ENCODE measurements at places on chromosomes 5 and 9.
A peak's percentile ranks its signal among the peaks of the same experiment; 100 is the strongest.

DNA sequence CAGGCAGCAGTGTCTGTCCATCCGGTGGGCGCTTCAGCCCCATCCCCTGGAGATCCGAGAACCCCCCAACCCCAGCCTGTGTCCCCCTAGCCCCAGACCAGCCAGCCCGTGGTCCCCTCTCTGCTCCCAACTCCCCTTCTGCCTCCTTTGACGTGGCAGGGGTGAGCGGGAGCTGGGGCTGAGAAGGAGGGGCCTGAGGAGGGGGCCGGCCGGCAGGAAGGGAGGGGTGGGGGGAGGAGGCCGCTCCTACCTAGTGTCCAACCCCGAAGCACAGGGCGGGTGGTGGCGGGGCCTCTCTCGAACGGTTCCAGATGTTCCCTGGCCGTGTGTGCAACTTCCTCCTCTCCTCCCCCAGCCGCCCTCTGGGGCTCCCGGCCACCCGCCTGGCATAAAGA is 31.0 kb downstream of the GOLGA2 start:
- no peak for DNase-seq

- no peak for DNase-seq
Measured at GRCh38 chr5:156971415-156971814, 8.4 kb upstream of the TIMD4 start.

GRCh38 chr5:6837519-6838110 is 124.4 kb downstream of the TENT4A start:
- DNase-seq: peak; percentile 32

- DNase-seq: no peak
Measured at GRCh38 chr5:123783421-123783820, 271.4 kb downstream of the CSNK1G3 start.

- no peak for DNase-seq
Measured at GRCh38 chr5:108266242-108266641, 115.7 kb downstream of the FBXL17 start.

GRCh38 chr5:167861129-167861927 is 430.1 kb upstream of the WWC1 start:
- no peak for DNase-seq

GRCh38 chr5:173753307-173754168 is 134.6 kb upstream of the CPEB4 start:
- DNase-seq: no peak

DNA sequence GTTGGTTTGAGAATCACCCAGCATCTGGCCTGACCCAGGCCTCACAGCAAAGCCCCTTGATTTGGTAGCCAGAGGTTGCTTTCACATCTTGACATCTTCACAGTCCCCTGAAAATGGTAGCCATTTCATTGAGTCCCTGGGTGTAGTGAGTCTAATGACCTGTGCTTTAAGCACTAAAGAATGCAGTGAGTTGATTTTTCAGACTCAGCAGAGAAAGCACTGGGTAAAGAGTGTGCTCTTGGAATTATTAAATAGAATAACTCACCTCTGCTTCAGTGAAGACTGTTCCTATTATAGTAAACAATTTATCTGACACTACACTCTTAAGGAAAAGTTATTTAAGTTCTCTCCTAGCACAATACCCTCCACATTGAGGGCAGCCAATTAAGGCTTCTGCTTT is 56.2 kb downstream of the PTCD2 start:
- DNase-seq: no peak

- DNase-seq: no peak
Measured at GRCh38 chr5:8304341-8304740, 435.4 kb downstream of the MTRR start.

DNA sequence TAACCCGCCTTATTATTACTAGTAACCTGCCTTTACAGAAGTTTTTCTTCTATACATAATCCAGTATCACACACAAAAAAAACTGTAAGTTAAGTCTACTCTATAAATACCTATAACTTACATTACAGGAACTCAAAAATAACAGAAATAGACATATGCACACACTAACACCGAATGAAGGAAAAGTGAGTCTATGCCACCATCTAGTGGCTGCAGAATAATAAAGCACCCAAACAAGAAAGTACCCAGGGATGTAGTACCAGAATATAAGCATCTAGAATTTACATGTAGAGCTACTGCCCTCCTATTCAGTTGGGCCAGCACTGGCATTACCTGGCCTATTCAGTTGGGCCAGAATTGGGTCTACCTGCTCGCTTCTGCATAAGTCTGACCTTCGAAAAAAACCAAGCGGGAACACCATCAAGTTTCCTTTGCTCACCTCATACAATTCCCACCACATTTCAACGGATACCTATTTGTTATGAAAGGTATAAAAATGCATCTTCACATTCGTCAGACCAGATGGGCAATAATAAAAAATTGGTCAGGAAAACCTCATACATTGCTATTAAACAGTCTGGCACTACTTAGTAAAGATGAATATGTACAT is 4.0 kb upstream of the NIPSNAP3A start:
- peak; percentile 51 for DNase-seq

- DNase-seq: no peak
Measured at GRCh38 chr5:76413746-76414145, 10.7 kb downstream of the IQGAP2 start.

GRCh38 chr9:104808035-104808614 is 44.2 kb downstream of the NIPSNAP3B start:
- no peak for DNase-seq

GRCh38 chr9:3241290-3241689 is 284.5 kb downstream of the RFX3 start:
- no peak for DNase-seq

- no peak for DNase-seq
Measured at GRCh38 chr5:173477345-173478040, 139.0 kb downstream of the BOD1 start.

GRCh38 chr9:84271531-84271900 is 69.0 kb downstream of the SLC28A3 start:
- no peak for DNase-seq

DNA sequence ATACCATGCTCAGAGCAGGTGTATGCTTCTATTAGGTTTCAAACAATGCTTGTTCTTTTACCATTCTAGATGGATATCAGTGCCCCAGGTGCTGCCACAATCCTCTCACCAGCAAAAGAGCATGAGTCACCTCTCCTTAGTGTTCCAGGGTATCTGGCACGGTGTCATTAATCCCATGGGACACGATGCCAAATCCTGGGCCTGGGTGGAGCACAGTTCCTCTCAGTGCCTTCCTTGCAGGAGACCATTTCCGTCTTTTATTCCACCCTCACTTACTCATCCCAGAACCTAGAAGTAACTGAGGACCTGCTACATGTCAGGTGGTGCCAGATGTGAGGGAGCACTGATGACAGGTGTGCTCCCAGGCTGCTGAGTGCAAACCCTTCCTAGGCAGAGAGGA is 1.3 kb upstream of the OR13J1 start:
- no peak for DNase-seq

GRCh38 chr9:138114501-138115245 is 237.1 kb downstream of the CACNA1B start:
- DNase-seq: peak; percentile 9

GRCh38 chr5:66343370-66344071 is 199.4 kb downstream of the SREK1 start:
- DNase-seq: no peak

DNA sequence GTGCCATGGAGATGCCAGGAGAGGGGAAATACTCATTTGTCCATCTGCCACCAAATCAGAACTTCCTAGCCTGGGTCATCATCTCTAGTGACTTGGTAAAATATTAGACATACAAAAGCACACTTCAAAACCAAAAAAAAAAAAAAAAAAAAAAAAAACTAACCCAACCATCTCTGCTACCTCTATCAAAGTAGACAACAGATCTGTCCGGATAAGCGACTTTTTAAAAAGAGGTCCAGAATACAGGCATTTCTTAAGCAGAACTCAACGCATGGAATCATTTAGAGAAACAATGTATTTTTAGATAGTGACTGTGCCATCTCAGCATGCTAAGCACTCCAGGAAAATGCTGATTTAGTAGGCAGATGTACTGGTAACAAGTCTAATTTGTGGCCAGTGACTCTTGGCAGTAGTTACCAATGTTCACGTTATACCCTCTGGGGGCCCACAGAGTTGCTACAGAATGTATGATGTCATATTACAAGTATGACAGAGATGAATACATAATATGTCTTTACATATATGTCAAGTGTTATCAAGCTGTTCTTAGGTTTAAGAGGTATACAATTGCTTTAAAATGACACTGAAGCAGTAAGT is 107.8 kb downstream of the SMIM23 start:
- no peak for DNase-seq

DNA sequence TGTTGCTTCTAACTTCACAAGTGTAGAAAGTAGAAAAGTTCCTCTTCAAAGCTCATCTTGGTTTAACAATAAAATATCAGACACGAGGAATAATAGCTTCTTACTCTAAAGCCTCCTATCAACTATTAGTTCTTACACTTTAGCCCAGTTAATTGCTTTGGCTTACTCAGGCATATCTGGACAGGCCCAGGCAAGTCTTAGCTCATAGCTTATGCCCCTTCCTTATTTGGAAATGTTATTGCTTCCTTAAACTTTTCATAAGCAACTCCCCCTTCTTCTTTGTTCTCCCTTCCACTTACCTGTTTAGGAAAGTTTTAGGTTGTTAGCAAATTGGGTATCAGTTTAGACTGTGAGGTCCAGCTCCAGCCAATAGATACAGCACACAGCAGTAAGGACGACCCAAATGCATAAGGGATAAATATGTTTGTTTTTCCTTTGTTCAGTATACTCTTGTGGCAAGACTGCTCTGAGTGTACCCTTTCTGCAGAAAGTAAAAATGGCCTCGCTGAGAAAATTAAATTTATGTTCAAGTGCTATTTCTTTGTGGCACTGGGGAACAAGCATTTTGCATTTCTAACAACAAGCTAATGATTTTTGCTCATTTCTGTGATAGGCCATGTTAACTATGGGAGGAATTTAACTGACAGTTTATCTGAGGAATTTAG is 162.1 kb downstream of the SMC2 start:
- no peak for DNase-seq

DNA sequence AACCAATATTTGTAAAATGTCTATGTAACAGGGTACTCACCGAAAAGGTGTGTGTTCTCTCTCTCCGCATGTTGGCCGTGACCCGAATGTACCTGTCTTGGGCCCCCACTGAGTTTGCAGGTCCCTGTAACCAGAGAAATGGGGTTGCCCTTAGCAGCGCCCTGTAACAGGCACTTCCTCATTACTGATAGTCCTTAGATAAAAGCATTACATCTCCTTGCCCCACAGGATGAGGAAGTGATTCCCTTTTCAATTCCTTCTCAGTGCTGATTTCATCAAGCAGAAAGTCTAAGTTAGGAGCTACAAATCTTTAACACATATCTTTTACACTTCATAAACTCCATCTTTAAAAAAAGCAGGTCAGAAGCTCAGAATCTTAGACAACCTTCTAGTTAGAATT is 15.2 kb upstream of the HMHB1 start:
- no peak for DNase-seq

GRCh38 chr5:149632311-149633251 is 51.3 kb downstream of the ARHGEF37 start:
- DNase-seq: no peak

GRCh38 chr5:127839072-127839471 is 135.9 kb downstream of the CCDC192 start:
- DNase-seq: no peak

DNA sequence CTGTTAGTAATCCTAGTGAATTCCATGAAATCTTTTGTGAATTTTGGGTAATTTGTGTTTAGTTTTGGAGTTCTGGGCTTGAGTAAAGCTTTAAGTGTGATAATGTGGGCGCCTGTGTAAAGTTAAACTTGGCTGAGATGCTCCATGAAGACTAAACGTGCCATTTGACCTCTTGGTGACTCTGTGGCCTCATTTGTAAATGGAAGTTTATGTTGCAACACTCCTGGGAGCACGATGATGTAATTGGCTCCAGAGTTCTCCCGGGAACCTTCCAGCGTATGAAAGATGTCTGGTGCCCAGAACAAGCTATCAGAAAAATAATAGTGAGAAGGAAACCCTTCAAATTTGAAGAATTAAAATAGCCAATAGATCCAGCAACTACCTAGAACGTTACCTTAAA is 981.2 kb downstream of the TLE4 start:
- DNase-seq: no peak

- peak; percentile 50 for DNase-seq
Measured at GRCh38 chr5:135944967-135945560, 9.7 kb downstream of the LECT2 start.

DNA sequence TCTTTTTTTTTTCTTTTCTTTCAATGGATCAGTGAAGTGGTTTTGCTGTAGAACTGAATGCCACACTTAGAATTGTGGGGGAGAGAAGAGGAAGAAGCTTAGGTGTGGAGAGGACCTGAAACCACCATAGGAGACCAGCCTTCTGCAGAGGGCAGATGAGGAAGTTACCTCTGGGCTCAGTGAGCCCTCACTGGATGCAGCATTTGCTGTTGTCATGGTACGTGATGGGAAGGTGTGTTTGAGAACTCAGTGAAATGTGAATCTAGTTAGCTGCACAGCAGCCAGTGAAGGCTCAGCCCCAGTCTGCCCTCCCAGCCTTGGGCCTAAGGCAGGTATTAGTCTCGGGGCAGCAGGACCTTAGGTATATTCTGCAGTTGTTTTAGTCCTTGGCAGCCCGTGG is 17.5 kb downstream of the CYFIP2 start:
- DNase-seq: no peak

- DNase-seq: no peak
Measured at GRCh38 chr9:26172301-26172700, 494.1 kb upstream of the TUSC1 start.

GRCh38 chr5:73296772-73297171 is 123.8 kb downstream of the TMEM174 start:
- DNase-seq: no peak

DNA sequence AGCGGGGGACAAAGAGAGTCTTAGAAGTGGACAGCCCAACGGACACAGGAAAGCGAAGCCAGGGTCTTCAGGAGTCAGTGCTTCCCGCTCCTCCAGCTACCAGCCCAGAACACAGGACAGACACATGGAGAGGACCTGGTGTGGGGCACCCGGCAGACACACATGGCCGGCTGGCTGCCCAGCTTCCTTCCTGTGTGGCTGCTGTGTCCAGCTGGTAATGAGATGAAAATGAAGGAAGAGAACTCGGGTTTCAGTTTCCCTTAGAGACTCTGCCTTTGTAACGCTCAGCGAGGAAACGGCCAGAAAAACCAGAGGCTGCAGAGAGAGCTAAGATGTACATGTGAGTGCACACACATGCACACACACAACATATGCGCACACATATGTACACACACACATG is 87.5 kb downstream of the SECISBP2 start:
- DNase-seq: no peak
